Frontal cortex (tissue), 4 donors: ENCODE measurements at places on chromosomes 3 and 15. TPM values are rescaled to one million over a fixed set of nuclear protein-coding genes. Genes with fewer than 3 reads are reported as not detected.

Gene TMCO5A
- not detected for total RNA-seq

Gene TRIM71
- total RNA-seq = 2.9 TPM

Gene LIPC
- total RNA-seq = not detected

Gene GABRB3
- total RNA-seq = 114 TPM

Gene C3orf85
- total RNA-seq = not detected
